ENCODE measurements at places on chromosomes 2 and 18.

GRCh38 chr18:73235491-73235890, 367.7 kb upstream of the NETO1 start:
- DNase-seq = no peak

DNA sequence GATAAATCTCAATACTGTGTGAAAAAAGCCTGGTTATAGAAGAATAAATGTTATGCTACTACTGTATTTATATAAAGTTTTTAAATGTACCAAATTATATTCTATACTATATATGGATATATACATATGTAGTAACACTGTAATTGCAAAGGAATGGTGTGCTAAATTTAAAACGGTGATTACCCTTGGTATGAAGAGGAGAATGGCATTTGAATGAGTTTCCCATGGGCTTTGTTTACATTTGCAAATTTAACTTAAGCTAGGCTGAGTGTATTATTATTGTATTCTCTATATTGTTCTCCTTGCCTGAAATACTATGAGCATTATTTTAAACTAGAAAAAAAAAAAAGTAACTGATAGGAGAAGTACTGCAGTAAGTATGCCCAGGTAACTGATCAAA, 4.7 kb upstream of the SP3 start:
- no peak for DNase-seq

GRCh38 chr18:58572181-58572580, 56.7 kb downstream of the ALPK2 start:
- DNase-seq = no peak

DNA sequence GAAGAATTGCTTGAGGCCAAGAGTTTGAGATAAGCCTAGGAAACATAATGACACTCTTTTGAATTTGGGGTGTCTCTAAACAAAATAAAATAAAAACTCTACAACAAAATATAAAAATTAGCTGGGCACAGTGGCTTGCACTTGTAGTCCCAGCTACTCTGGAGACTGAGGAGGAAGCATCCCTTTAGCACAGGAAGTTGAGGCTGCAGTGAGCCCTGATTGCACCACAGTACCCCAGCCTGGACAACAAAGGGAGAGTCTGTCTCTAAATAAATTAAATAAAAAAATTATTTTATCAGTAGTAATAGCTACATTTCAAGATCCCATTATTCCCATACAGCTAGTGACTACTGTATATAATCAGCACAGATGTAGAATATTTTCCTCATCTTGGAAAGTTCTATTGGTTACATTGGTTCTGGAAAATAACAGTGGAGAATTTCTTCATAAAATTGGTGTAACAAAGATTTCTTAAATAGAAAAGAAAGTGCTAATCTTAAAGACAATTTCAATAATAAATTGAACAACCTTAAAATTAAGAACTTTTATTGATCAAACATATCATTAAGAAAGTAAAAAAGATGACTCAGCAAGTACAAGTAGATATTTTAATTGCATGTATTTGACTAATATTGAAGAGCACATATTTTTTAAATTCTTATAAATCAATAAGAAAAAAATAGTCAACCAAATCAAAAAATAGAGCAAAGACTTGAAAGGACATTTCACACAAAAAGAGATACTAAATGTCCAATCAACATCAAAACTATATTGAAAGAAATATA, 90.4 kb upstream of the KYNU start:
- no peak for DNase-seq

GRCh38 chr2:120764991-120765677, 29.5 kb downstream of the GLI2 start:
- DNase-seq = no peak

DNA sequence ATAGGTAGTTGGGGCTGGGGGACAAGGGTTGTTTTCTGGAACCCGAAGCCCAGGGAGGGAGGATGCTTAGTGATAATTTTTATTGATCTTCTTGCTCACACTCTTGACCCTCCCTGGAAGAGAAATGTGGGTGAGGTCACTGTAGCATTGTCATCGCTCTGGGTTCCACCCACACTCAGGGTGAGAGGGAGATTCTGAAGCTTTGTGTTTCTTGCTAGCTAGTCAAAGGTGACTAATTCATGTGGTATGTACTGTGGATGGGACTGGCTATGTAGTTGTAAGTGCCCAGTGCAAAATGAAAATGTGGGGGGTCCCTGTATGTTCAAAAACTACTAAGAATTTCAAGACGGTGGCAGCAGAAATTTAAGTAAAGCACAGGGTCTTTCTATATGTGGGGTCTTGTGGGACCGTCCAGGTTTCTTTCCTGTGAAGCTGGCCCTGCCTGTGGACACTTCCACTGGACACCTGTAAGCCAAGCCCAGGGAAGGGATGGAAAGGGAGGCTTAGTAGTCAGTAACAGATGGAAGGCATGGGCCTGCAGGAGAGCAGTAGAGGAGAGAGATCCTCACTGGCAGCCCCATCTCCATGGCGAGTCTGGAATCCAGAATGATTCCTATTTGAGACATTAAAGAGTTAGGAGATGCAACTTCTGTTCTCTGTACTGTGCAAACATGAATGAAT, 35.0 kb downstream of the TSN start:
- DNase-seq = no peak

GRCh38 chr2:239292531-239292930, 108.3 kb downstream of the HDAC4 start:
- DNase-seq = no peak

GRCh38 chr18:27921904-27922751, 254.8 kb downstream of the CDH2 start:
- peak; percentile 15 for DNase-seq

DNA sequence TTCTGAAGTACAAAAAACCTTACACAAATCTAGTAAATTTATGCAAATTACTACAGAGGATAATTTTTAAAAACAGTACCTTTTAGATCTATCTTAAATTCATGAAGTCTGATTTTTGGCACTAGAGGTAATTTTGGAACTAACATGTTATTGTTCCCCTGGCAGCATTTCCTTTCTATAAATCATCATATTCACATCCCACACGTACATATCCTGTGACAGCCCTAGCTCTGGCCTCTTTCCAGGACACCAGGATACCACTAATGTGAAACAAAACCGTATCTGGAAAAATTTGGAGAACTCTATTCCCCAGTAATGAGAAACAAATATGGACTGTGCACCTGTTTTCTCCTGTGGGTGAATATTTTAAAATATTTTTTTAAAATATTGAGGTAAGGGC, 14.0 kb upstream of the BIRC6 start:
- DNase-seq = no peak

DNA sequence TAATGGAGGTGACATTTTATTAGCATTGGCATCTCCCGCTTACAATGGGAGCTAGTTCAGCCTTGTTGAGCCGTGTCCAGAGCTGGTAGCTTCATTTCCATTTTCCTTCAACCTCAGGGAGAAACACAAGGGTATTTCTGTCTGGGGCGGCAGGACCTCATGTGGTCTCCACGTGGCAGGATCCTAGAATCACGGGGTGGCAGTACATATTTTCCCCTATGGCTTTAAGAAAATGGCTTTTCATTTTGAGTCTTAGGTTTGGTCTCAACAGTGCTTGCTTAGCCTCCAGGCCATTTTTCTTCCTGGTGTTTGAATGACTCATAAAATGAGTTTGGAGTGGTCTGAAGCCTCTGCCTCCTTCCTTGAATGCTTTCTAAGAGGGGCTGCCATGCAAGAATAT, 20.3 kb downstream of the CABLES1 start:
- no peak for DNase-seq

GRCh38 chr2:15983496-15983895, 43.1 kb downstream of the MYCN start:
- DNase-seq = no peak

DNA sequence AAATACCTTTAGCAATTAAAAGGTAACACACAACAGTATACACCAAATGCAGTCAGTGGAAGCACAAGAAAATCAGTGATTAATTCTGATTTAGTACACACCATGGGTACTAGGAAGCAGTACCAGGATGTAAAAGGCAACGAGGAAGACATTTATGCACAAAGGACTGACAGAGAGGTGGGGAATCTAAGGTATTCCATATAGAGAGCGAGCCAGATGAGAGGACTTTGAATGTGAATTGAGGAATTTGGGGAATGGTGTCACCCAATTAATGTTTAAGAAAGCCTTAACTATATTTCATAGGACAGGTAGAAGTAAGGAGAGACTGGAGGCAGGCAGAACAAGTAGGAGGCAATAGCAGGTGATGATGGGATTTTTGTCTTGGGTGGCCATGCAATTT, 11.7 kb downstream of the CPS1 start:
- DNase-seq = no peak

- peak; percentile 39 for DNase-seq
Measured at GRCh38 chr2:218323526-218324472, 31.5 kb upstream of the TMBIM1 start.

DNA sequence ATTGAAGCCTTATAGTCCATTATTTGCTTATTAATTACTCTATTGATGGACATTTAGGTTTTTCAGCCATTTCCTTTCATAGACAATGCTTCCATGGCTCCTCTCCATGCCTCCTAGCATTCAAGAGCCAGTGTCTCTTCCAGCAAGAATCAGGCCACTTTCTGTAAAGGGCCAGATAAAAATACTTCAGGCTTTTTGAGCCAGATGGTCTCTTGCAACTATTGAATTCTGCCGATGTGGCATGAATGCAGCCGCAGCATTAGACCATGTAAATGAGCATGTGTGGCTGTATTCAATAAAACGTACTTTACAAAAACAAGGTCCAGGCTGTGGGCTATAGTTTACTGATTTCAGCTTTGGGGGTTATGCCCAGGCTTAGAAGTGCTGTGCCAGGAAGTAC, 38.5 kb downstream of the TRAF3IP1 start:
- DNase-seq = no peak

DNA sequence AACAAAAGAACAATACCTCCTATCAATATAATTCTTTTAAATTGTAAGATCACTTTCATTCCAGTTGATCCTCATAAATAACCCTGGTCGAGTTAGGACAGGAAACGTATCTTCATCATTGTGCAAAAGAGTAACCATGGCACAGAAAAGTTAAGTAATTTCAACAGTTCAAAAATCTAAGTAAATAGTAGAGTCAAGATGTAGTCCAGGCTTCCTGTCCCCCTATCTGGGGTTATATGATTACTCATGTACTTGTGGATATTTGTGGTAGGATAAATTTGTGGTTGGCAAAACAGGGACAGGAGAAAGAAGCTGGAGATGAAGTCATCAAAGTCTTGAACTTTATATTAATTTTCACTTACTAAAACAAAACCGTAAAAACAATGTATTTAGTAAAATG, 772.6 kb downstream of the TSN start:
- DNase-seq = no peak

GRCh38 chr18:4878480-4878879, 318.6 kb downstream of the AKAIN1 start:
- DNase-seq = no peak

GRCh38 chr18:45553723-45554388, 61.4 kb upstream of the SLC14A2 start:
- DNase-seq = no peak

GRCh38 chr18:52764316-52764715, 424.3 kb downstream of the DCC start:
- no peak for DNase-seq

DNA sequence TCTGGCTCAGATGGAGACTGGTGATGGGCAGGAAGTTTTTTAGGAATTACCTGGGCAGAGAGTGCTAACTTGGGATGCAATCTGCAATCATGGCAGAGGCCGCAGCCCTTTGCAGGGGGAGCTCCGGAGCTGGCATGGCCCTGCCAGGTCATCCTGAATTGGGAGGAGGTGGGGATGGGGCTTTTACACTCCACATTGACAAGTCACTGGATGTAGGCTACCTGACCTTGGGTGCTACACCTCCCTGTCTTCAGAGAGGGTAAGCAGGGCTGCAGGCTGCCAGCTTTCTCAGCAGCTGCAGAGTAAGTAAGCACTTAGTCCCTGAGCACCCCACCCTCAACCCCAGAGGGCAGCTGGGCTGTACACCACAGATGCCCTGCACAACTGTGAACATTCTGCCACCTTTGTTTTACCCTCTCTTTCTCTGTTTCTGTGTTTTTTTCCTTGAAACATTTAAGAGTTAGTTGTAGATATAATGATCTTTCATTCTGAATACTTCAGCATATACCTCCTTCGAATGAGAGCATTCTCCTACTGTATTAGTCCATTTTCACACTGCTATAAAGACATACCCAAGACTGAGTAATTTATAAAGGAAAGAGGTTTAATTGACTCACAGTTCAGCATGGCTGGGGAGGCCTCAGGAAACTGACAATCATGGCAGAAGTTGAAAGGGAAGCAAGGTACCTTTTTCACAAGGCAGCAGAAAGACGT, 6.8 kb upstream of the HS1BP3 start:
- DNase-seq = no peak

- no peak for DNase-seq
Measured at GRCh38 chr2:10469955-10470608, 22.0 kb upstream of the ODC1 start.

- no peak for DNase-seq
Measured at GRCh38 chr2:184463102-184463865, 135.0 kb upstream of the ZNF804A start.

GRCh38 chr18:76844742-76845477, 22.6 kb downstream of the ZNF236 start:
- DNase-seq = no peak

GRCh38 chr2:234198976-234199375, 148.5 kb downstream of the SPP2 start:
- DNase-seq = no peak

- DNase-seq = no peak
Measured at GRCh38 chr18:13457327-13457726, 238.8 kb downstream of the LDLRAD4 start.

- DNase-seq = no peak
Measured at GRCh38 chr2:40386177-40386576, 65.7 kb downstream of the SLC8A1 start.

GRCh38 chr2:174623690-174624089, 26.1 kb upstream of the WIPF1 start:
- no peak for DNase-seq

DNA sequence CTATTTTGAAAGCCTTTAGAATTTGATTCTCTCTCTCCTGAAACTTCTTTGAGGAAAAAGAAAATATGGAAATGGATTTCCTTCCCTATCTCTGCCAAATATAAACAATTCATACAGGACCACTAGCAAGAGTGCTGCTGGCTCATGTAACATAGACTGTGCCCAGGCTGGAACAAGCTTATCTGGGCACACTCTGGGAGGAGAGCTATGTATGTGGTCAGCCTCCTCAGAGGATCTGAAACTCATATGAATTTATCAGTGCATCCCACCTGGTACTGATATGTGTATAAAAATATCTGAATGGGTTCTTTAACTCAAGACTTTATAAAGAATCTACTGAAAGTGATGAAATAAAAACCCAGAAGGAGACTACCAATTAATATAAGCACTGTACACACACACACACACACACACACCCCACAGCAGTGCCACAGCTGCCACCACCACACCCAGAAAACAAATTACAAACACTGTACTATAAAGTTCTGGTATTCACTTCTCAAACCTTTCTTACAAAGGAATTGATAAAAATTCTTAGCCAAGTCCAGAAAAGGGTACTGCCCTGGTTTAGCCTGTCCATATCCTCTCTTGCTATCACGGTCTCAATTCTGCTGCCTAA, 115.6 kb downstream of the IRS1 start:
- DNase-seq = no peak

- no peak for DNase-seq
Measured at GRCh38 chr2:224861266-224861665, 145.1 kb upstream of the CCDC195 start.
